ENCODE measurements at places on chromosomes 2 and 18.

DNA sequence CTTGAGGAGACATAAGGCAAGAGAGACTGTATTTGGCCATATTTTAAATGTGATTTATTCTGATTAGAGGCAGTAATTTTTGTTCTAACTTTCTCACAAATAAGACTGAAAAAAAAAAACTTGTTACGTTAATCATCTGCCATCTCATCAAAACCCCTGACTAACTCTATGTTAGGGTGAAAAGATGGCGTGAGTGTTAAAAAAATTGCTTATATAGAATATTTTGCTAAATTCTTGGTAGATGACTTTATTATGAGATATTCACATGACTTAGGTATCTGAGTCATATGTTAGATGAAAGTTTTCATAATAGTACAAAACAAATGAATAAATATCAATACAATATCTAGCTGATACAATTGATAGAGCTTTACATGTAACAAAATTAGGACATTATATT is 1508.7 kb upstream of the TMEFF2 start:
- DNase-seq = no peak

DNA sequence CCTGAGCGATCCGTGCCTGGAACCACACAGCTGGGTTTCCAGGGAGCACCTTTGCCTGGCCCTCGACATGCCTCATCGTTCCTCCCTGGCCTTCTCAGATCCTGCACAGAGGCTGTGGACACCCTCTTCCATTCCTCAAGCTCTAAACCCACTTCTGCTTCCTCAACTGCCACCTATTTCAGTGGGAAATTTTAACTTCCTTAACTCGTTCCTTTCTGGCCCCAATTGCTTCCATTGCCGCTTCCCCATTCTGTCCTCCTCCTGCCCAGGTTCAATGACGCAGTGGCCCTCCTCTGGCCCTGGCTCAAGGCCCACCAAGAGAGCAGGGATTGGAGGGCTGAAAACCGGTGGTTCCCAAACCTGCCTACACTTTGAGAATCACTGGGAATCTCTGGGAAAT is 4.8 kb upstream of the B3GNT7 start:
- no peak for DNase-seq

DNA sequence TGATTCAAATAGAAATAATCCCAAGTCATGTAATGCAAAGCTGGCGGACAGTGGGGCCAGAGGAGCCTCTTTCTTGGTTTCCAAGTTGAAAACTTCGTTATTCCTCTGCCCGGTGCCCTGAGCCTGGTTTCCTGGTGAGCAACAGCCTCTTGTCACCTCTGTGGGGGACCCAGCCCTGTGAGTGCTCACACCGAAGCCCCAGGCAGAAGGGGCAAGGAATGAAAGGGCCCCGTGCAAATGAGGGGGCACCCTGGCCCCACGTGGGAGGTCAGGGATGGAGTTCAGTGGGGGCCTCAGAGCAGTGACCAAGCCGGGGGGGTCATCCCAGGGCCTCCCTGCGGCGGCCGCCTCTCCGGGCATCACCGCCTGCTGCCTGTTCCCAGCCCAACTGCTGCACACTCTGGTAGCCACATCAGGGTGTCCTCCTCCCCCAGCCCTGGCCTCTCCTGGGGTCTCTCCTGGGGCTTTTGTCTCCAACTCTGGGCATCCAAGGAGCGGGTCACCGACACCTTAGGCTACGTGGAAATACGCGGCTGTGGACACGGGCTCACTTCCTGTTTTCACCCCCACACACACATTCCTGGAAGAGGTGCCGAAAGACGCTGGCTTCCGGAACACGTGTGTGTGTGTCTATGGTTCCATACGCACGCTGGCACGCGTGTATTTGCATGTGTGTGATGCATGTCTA is 64.5 kb downstream of the TWIST2 start:
- no peak for DNase-seq

DNA sequence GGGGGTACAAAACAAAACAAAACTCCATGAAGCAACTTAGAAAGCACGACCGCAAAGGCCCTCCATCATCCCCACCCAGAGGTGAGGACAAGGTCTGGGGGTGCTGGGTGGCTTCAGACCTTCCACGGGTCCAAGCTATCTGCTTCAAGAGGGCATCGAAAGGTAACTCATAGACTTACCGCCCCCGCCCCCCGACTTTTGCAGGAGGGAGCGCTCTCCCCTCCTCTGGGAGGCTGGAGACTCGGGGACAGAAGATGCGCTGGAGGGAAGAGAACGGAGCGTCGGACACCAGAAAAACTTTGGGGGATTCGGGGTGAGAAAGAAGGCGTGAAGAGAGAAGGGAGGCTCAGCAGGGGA is 300 bp upstream of the STON1 start:
- DNase-seq = peak; percentile 28

GRCh38 chr2:64414736-64415435 is 39.1 kb upstream of the LGALSL start:
- DNase-seq = no peak

- no peak for DNase-seq
These were observed 16.3 kb downstream of the PDE6D start for GRCh38 chr2:231764760-231765159.

- DNase-seq = peak; percentile 40
These were observed 199.8 kb downstream of the CLIP4 start for GRCh38 chr2:29314816-29315571.

DNA sequence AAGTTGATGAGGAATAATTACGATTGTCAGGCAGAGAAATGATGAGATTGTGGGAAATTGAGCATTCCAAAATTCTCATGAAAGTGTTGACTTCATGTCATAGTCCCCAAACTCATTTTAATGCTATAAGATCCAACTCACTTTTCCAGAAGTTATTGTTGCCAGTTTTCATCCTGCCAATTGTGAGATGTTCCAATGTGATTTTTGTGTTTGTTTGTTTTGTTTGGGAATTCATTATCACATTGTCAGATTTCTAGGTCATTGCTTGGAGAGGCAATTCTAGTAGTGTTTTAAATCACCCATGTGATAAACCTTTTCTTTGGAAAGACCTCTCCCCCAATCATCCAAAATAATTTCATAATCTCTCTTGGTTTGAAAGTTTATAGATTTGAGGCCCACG is 86.0 kb upstream of the ACVR2A start:
- DNase-seq = no peak
